ENCODE measurements at places on chromosomes 2 and 18.

DNA sequence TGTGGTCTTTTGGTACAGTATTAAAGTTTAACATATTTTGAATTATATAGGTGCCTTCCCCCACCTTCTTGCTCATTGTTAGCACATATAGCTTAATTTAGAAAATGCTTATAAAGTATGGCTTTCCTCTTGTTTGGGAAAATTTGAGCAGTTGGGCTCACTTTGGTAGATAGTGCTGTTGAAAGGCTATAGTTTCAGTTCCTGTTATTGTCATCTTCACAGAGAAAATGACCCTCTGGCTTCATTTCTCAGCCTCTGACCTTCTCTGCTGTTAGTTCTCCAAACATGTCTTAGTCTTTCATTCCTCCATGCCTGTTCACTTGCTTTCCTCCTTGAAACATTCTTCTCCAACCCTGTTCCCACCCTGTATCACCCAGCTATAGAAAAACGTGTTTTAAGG is 200.6 kb downstream of the WDR7 start:
- H3K4me1 ChIP-seq: no peaks in the 10 kb centered on the region
- H3K4me3 ChIP-seq: no peak overlapping the region
- H3K27ac ChIP-seq: no peak overlapping the region
- DNase-seq: no peak
- no peaks in the 10 kb centered on the region for H3K27me3 ChIP-seq
- no peaks in the 10 kb centered on the region for H3K36me3 ChIP-seq

DNA sequence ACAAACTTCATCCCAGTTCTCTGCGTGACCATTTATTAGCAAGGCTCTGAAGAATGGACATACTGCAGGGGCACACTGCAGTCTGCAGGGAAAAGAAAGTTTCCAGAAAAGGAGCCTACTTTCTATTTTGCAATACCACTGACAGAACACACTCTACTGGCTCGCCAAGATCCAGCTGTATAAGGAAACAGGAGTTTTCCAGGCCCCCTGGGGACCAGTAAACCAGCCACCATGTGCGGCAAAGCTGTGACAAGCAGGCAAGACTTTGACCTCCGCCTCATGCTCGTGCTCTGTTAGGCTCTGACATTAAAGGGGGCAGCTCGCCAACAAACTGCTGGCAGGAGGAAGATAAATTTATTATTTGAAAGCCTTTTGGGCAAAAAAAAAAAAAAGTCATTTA is 67.3 kb downstream of the CCBE1 start:
- H3K4me1 ChIP-seq: peaks cover 9% of the 10 kb centered on the region
- H3K4me3 ChIP-seq: no peak overlapping the region
- no peaks in the 10 kb centered on the region for H3K36me3 ChIP-seq
- DNase-seq: no peak
- H3K27me3 ChIP-seq: no peaks in the 10 kb centered on the region

- no peaks in the 10 kb centered on the region for H3K36me3 ChIP-seq
- no peaks in the 10 kb centered on the region for H3K27me3 ChIP-seq
- DNase-seq: no peak
- no peak overlapping the region for H3K4me3 ChIP-seq
- no peaks in the 10 kb centered on the region for H3K4me1 ChIP-seq
Measured at GRCh38 chr2:198042189-198042588, 237.8 kb downstream of the PLCL1 start.

GRCh38 chr2:217520356-217521010 is 482.3 kb downstream of the TNS1 start:
- no peaks in the 10 kb centered on the region for H3K27me3 ChIP-seq
- H3K27ac ChIP-seq: no peak overlapping the region
- no peak overlapping the region for H3K4me3 ChIP-seq
- no peaks in the 10 kb centered on the region for H3K4me1 ChIP-seq

DNA sequence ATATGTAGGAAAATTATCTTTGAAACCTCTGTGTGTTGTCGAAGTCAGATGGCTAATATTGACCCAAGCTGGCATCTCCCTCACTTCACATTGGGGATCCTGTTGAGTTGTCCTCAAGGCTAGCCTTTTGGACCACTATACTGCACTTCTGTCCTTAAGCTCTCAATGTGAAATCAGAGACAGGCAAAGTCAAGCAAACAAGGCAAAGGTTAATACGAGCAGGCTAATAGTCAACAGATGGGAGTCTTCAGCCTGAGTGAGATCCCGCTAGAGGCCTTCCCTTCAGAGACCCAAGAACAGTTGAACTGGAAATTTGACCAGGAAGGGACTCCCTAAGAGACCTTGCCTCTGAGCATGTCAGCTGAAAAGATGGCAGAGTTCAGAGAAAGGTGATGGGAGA is 475.4 kb downstream of the PARD3B start:
- no peak for DNase-seq
- no peaks in the 10 kb centered on the region for H3K27me3 ChIP-seq
- no peak overlapping the region for H3K4me3 ChIP-seq
- H3K27ac ChIP-seq: no peak overlapping the region
- H3K36me3 ChIP-seq: no peaks in the 10 kb centered on the region

- peak overlapping the region; percentile 42 for H3K4me3 ChIP-seq
- peaks cover 93% of the 10 kb centered on the region for H3K27me3 ChIP-seq
- H3K36me3 ChIP-seq: no peaks in the 10 kb centered on the region
- no peak overlapping the region for H3K27ac ChIP-seq
- DNase-seq: no peak
- H3K4me1 ChIP-seq: peaks cover 54% of the 10 kb centered on the region
Measured at GRCh38 chr18:57437766-57438671, 2.8 kb downstream of the ONECUT2 start.

DNA sequence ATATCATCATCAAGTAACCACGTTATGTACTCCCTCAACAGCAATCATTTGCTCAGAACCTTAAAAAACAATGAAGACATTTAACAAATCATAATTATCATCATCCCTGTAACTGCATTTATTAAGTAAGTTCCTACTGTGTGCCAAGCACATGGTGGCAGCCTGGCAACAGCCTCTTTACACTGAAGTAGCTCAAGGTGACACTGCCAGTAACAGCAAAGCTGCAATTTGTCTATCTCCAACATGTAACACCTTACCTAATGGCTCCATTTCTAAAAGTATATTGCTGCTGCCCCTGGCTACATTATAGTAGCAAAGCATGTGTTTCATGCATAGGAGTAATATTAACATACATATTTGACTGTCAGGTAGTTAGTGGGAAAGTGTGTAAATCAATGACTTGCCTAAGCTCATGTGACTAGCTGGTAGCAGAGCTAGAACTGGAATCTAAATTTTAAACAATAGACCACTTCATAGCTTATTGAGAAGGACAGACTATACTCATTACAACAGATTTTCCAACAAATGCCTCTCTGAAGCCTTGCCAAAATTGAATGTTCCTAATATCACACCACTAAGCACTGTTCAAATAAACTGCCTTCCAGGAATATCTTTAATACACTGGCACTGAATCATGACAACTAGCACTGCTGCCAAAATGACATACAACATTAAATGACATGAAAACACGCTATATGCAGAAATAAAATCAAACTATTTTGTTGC is 86.7 kb downstream of the L3MBTL4 start:
- no peak for DNase-seq
- H3K27me3 ChIP-seq: no peaks in the 10 kb centered on the region
- H3K36me3 ChIP-seq: no peaks in the 10 kb centered on the region
- no peaks in the 10 kb centered on the region for H3K4me1 ChIP-seq
- no peak overlapping the region for H3K27ac ChIP-seq
- no peak overlapping the region for H3K4me3 ChIP-seq

GRCh38 chr18:35180455-35180854 is 60.4 kb upstream of the ZNF397 start:
- no peaks in the 10 kb centered on the region for H3K36me3 ChIP-seq
- no peak overlapping the region for H3K4me3 ChIP-seq
- H3K27ac ChIP-seq: no peak overlapping the region
- no peaks in the 10 kb centered on the region for H3K4me1 ChIP-seq
- no peak for DNase-seq

DNA sequence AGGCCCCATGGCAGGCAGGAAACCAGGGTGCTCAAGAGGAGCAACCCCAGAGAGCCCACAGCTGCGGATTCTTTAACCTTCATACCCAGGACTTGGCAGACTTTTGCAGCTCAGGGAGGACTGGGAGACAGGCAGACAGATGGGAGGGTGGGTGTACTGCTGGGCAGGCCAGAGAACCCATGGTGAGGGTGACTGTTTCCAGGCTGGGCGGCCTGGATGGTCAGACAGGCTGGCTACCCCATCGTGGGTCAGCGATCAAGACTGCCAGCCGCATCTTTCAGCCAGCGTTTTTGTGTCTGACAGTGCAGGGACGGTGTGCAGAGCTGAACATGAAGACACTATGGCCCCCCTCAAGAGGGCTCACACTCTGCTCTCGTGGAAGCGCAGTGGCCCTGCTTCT is 82.2 kb downstream of the MARCO start:
- no peak for DNase-seq
- H3K27me3 ChIP-seq: no peaks in the 10 kb centered on the region

- no peak for DNase-seq
- no peaks in the 10 kb centered on the region for H3K27me3 ChIP-seq
- no peak overlapping the region for H3K27ac ChIP-seq
- no peak overlapping the region for H3K4me3 ChIP-seq
- no peaks in the 10 kb centered on the region for H3K36me3 ChIP-seq
Measured at GRCh38 chr2:42010743-42011298, 37.0 kb upstream of the PKDCC start.

GRCh38 chr2:9824956-9825720 is 18.1 kb upstream of the TAF1B start:
- DNase-seq: no peak
- H3K27me3 ChIP-seq: no peaks in the 10 kb centered on the region
- H3K36me3 ChIP-seq: no peaks in the 10 kb centered on the region
- no peaks in the 10 kb centered on the region for H3K4me1 ChIP-seq
- no peak overlapping the region for H3K27ac ChIP-seq
- H3K4me3 ChIP-seq: no peak overlapping the region

- H3K4me3 ChIP-seq: no peak overlapping the region
- H3K4me1 ChIP-seq: no peaks in the 10 kb centered on the region
- no peak overlapping the region for H3K27ac ChIP-seq
- H3K36me3 ChIP-seq: no peaks in the 10 kb centered on the region
- no peaks in the 10 kb centered on the region for H3K27me3 ChIP-seq
- DNase-seq: no peak
Measured at GRCh38 chr2:140975237-140975636, 1155.6 kb downstream of the LRP1B start.

GRCh38 chr2:95316466-95317122 is 19.4 kb downstream of the KCNIP3 start:
- H3K27ac ChIP-seq: no peak overlapping the region
- H3K4me3 ChIP-seq: no peak overlapping the region
- H3K27me3 ChIP-seq: no peaks in the 10 kb centered on the region
- no peaks in the 10 kb centered on the region for H3K4me1 ChIP-seq

- H3K27ac ChIP-seq: no peak overlapping the region
- H3K4me1 ChIP-seq: no peaks in the 10 kb centered on the region
- no peak for DNase-seq
- H3K36me3 ChIP-seq: peaks cover 16% of the 10 kb centered on the region
- H3K27me3 ChIP-seq: no peaks in the 10 kb centered on the region
- H3K4me3 ChIP-seq: no peak overlapping the region
Measured at GRCh38 chr2:54639609-54640008, 83.9 kb upstream of the EML6 start.

DNA sequence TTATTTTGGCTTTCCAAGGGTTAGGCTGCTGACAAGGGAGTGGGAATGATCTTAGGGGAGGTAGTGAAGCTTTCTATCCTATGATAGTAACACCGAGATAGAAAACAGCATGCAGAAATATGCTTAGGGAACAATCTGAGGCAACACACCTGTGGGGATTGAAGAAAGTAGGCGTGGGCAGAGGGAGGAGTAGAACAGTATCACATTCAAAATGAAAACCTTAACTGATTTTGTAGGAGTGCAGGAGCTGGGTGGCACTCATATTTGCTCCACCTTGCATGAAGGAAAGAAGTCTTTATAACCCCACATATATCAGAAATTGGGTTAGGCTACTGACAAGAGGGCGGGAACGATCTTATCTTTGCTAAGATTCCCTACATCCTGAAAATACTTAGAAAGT is 762.2 kb upstream of the CNTNAP5 start:
- DNase-seq: no peak
- H3K36me3 ChIP-seq: no peaks in the 10 kb centered on the region
- H3K27me3 ChIP-seq: no peaks in the 10 kb centered on the region
- H3K27ac ChIP-seq: no peak overlapping the region

- no peak overlapping the region for H3K27ac ChIP-seq
- no peak for DNase-seq
- H3K36me3 ChIP-seq: no peaks in the 10 kb centered on the region
- H3K27me3 ChIP-seq: no peaks in the 10 kb centered on the region
Measured at GRCh38 chr18:40447820-40448219, 1507.2 kb upstream of the PIK3C3 start.

DNA sequence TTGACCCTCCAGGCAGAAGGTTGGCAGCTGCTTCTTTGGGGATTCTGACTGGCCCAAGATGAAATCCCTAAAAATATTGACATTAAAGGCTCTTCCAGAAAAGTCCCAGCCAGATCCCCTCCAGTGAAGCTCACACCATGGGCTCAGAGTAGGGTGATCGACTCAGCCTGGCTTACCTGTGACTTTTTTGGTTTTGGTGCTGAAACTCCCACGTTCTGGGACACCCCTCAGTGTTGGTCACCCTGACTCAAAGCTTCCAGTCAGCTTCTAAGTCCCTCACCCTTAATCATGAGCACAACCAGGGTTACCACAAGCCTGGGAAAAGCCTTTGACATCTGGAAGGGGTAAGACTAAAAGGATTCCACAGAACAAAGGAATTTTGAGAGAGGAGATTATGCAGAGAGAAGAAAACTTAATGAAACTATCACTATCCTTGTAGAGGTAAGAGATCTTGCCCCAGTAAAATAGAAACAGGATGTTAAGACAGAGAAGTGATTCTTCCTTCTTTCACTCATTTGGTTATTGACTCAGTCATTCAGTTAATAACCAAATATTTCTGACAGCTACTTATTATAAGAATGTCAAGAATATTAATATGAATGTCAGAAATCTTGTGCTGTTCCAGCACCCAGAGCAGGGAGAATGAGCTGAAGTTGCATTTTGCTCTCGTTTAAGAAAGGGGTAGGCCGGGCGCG is 66.8 kb upstream of the SEC11C start:
- no peak overlapping the region for H3K27ac ChIP-seq
- no peaks in the 10 kb centered on the region for H3K27me3 ChIP-seq
- no peaks in the 10 kb centered on the region for H3K4me1 ChIP-seq
- H3K36me3 ChIP-seq: no peaks in the 10 kb centered on the region
- DNase-seq: no peak
- no peak overlapping the region for H3K4me3 ChIP-seq

- no peaks in the 10 kb centered on the region for H3K4me1 ChIP-seq
- H3K27me3 ChIP-seq: no peaks in the 10 kb centered on the region
- DNase-seq: no peak
- no peaks in the 10 kb centered on the region for H3K36me3 ChIP-seq
- no peak overlapping the region for H3K27ac ChIP-seq
Measured at GRCh38 chr2:214902286-214902685, 92.8 kb upstream of the BARD1 start.

GRCh38 chr2:40751981-40752380 is 300.1 kb upstream of the SLC8A1 start:
- H3K27ac ChIP-seq: no peak overlapping the region
- H3K4me1 ChIP-seq: no peaks in the 10 kb centered on the region
- H3K4me3 ChIP-seq: no peak overlapping the region
- H3K27me3 ChIP-seq: no peaks in the 10 kb centered on the region
- no peaks in the 10 kb centered on the region for H3K36me3 ChIP-seq
